T follicular helper cell (primary cell): ENCODE measurements at places on chromosomes 4 and X.

GRCh38 chr4:111678479-111678878, 466.8 kb upstream of the FAM241A start:
- DNase-seq = no peak

GRCh38 chr4:39406763-39407583, at the start of gene KLB:
Gene KLB, plus strand, starts transcription at chr4:39406930. Its CDS starts 20 bp downstream, at chr4:39406950.
- no peak for DNase-seq

DNA sequence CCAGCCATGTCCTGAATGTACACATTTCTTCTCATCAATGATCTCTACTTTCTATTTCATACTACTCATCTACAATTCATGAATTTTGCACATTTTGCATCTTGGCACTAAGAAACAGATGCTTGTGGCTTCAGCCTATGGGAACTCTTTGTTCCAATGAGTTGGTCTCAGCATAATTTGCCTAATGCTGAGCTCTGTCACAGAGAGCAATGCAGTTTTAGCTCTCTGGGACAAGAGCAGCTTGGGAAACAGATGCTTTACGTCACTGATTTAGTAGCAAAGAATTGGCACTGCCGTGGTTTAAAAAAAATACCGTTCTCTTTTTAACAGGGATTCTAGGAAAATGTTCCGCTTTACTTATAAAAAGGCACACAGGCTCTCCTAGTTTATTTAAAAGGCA, 162.4 kb downstream of the WDFY3 start:
- no peak for DNase-seq

GRCh38 chr4:73855406-73855805, 2.3 kb downstream of the PF4V1 start:
- no peak for DNase-seq

DNA sequence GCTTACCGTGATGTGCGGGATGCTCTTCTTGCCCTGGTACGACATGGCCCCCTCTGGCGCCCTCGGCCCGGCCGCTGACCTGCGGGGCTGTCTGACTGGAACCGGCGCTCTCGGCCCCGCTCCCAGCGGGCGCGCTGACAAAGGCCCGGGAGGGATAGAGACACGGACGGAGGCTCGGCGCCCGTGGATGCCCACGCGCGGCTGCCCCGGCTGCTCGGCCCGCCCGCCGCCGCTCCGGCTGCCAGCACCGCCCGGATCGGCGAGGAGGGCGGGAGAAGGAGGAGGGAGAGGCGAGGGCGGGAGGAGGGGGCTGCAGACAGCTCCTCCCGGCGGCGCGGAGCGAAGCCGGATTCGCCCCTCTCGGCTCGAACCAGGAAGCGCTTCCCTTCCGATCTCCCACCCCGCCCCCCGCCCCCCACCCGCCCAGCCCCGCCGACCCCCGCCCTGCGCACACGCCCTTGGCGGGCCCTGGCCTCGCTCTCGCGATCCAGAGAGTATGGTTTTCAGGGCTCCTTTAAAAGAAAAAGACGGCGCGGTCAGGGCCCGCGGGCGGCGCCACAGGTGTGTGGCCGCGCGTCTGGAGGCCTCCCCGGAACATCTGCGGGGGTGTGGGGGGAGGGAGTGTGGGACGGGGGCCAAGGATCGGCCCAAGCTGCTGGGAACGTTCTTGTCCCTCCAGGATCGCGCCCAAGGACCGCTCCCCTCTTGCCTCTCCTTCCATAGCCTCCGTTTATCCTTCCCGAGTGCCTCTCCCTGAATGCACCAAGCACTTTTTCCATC, 4.5 kb downstream of the CRMP1 start:
- no peak for DNase-seq
